ENCODE measurements at places on chromosomes 7 and 10.
A peak's percentile ranks its signal among the peaks of the same experiment; 100 is the strongest.

GRCh38 chr10:123331438-123331837 is 177.2 kb downstream of the BUB3 start:
- no peak for DNase-seq

DNA sequence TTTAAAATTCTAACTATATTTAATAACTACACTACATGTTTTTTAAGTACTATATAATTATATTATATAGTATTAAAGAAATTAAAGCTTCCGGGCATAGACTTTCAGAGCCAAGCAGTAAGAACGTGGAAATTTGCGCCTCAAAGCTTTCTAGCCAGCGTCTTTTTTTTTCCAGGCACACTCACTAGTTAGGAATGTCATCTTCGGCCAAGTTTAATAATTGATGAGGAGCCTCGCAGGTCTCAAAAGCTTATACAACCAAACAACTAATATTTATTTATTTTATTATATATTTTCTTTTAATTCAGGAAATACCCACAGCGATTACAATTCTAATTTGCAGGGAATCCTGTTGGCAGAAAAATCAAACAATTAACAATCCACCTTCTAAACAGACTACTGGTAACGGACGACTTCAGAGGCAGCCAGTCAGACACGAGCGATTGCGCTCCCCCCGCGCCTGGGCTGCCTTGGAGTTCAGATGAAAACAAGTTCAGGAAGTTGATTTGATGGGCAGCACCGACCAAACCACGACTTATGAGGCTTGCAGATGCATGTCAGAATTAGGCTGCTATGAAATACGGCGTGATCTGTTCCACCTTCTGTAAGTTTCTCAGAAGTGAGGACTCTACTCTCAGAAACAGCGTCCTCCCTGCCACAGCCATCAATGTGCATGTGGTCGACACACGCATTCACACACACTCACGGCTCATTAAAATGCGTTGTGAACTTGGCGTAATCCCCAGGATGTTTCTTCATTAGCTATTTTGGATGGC is 431.8 kb upstream of the MGMT start:
- peak; percentile 75 for DNase-seq

- DNase-seq = no peak
Measured at GRCh38 chr10:131166486-131166885, 145.0 kb downstream of the TCERG1L start.

- DNase-seq = no peak
Measured at GRCh38 chr7:85019778-85020177, 167.1 kb downstream of the SEMA3D start.

DNA sequence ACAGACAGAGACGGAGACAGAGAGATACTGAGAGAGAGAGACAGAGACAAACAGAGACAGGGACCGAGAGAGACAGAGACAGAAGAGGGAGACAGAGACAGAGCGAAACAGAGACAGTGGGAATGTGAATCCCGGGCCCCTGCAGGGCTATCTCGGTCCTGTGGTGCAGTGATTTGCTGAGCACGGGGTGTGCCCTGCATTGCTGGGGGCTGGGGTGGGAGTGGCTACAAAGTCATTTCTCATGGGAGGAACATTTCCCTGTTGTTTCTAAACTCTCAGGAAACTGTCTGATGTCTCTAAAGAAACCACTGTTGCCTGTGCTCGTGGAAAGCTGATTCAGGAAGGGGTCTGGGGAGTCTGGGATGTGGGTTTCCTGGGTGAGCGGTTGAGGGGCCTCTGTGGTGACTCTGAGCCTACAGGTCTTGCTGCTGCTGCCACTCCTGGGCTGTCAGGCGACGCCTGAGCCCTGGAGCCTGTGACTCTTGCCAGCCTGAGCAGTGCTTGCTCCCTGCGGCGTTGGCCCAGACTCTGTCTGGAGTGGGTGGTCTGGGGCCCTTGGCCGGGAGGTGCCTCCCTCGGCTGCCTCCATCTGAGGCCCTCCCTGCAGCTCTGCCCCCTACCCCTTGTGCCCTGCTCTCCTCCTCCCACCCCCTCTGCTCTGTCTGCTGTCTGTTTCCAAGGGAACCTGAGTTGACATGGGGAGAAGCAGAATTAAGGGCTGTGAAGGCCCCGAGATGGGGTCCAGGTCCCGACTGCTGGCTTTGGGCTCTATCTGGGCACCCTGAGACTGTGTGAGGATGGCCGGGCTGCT is 292.0 kb downstream of the WDR37 start:
- no peak for DNase-seq

DNA sequence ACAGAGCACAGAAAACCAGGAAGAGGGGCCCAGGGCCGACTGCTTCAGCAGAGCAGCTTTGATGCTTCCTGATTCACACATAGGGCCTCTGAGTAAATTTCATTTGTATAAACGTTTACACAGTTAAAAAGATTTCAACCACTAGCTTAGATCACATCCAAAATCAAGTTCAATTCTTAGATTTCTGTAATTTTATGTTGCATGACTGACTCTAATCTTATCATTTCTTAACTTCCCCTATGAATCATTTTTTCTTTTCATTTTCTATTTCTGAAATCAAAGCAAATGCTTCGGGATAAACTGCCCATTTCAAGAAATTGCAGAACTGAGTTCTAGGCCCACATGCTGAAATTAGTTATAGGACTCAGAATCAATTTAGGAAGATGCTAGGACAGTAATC is 224.7 kb downstream of the INHBA start:
- DNase-seq = no peak

DNA sequence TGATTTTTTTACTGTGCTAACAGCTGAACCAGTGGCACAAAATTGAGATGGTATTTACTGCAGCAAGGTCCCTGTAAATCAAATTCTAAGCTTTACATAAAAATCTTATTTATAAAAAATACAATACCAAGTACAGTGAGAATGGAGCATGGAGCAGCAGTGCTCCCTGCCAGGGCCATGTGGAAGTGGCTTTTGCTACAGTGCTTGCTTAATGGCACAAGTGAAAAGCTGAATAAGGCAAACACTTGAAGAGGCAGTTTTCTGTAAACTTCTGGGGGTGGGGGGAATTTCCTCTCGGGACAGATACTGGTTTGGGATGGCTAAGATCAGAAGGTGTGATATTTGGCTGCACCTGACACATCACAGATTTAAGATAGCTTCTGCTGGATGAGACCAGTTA is 27.5 kb downstream of the AP3M1 start:
- no peak for DNase-seq

DNA sequence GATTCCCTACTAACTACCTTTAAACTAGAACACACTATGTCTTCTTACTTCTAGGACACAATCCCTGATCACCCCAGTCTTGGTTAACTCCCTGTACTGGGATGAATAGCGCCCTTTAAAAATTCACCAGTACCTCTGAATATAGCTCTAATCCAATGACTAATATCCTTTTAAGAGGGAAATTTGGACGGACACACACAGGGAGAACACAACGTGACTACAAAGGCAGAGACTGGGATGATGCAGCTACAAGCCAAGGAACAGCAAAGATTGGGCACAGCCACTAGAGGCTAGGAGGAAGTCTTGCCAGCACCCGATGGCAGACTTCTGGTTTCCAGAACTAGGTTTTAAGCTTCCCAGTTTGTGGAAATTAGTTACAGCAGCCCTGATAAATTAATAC is 81.4 kb downstream of the MALSU1 start:
- no peak for DNase-seq

- no peak for DNase-seq
Measured at GRCh38 chr7:157708919-157709295, 372.1 kb downstream of the DNAJB6 start.

- no peak for DNase-seq
Measured at GRCh38 chr7:1238931-1239802, 6.5 kb downstream of the UNCX start.

DNA sequence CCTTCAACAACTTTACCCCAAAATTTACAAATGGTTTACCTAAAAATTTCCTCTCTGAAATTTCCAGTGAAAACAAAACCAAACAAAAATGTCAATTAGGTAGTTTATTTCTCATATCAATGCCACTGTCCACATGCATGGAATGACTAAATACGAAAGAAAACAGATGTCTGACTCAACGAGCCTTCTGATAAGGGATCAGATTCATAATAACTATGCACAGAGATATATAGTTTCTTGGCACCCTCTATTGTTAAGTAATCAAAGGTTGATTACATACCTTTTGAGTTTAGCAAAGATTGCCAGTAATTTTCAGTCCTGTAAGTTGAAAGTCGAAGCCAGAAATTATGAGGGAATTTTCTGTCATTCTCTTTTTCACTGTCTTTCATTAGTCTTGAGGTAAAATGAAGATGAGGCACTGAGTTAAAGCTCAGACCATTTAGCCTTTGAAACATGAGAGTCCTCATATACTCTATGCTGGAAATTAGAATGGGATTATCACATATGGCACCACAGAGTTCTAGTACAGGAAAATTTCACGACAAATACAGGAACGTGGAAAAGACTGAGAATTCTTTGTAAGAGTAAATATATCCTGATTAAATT is 519.1 kb upstream of the ANKRD30A start:
- no peak for DNase-seq

- DNase-seq = no peak
Measured at GRCh38 chr10:111875725-111876124, 307.8 kb downstream of the GPAM start.

- DNase-seq = no peak
Measured at GRCh38 chr7:87058744-87059524, 520 bp downstream of the ELAPOR2 start.

GRCh38 chr7:38728145-38728544 is 97.0 kb upstream of the AMPH start:
- no peak for DNase-seq

DNA sequence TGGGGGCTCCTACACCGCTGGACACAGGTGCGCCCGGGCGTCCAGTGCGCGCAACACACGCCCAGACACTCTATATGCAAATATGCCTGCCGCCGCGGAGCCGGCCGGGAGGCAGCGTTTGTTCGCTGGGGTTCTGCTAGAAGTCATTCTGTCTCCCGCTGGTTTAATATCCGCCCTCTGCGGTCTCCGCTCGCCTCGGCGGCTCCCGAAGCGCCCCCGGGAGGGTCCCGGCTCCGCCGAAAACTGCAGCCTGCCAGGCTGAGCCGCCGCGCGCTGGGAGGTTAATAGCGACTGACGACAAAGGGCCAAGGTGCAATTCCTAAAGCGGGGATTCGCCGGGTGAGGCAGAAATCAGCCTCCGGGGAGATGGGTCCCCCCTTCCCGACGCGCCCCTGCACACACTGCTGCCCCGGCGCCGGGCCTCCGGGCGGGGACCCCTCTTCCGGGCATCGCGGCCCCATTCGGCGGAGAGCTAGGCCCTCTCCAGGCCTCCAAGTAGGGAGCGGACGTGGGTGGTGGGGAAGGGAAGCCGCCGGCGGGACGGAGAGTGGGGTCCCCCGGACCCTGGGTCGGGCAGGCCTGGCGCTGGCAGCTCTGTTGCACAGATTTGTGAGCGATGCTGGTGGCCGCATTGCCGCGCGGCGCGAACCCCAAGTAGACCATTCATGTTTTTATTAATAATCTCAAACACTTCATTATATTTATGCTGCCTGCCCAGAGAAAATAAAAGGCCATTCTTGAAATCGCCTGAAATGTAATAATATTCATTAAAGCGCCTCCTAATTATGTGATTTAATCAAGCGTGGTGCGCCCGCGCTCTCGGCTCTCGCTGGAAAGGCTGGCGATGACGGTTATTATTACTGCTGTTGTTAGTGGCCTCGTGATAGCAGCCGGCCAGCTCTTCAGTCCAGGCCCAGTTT is 9.1 kb downstream of the EN2 start:
- DNase-seq = no peak
